CD14-positive monocyte (primary cell): ENCODE measurements at places on chromosomes 4 and X.

DNA sequence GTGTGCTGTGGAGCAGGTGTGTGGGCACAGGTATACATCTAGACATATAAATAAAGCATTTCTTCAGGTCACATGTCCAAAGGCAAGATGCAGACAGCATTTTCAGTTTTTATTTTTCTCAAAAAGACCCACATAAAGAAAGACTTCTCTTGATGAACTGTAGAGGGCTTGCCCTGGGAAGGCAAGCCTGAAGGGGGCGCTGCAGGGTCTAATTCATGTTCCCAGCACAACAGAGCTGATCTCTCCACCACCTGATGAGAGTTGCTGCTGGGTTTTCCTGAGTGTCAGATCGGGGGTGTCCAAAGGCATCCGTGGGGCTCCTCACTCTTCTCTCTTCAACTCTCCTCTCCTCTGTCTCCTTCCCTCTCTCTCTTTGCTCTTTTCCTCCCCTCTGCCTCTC is 26.6 kb downstream of the ADRA2C start:
- no peak for DNase-seq

DNA sequence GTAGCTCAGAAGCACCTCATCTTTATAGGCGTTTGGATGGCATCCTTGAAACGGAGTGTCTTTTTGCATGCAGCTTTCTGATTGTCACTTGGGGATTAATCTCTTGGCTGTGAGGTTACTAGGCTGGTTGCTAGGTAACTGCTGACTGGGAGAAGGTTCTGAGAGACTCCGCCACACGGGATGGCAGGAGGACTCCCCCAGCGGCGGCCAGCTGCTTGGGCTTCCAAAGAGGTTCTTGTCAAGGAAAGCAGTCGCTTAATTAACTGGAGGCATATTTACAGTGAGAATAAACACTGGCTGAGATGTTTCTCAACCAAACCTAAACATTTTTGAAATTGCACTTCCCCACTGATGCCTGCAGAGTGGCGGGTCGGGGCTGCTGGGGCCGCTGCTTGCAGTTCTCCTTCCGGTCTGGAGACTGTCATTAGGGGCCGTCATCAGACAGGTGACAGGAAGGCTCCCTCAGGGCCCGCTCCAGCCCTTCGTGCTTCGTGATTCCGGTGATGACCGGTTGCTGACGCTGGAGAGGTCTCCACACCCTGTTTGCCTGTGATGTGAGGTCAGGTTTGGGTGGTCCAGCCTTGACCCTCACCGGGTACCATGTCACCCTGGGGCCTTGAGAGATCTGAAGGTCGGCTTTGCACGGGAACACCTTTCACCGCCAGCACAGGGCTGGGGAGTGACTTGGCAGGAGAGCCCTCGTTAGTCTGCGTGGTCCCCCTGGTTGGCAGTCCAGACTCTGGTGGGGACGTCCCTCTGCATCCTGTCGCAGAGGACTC is 9.1 kb downstream of the NSG1 start:
- no peak for DNase-seq

- DNase-seq, result no peak
These were observed 81.7 kb downstream of the MAD2L1 start for GRCh38 chr4:119984996-119985395.

GRCh38 chrX:153879741-153880439 is 6.1 kb downstream of the L1CAM start:
- DNase-seq, result no peak

DNA sequence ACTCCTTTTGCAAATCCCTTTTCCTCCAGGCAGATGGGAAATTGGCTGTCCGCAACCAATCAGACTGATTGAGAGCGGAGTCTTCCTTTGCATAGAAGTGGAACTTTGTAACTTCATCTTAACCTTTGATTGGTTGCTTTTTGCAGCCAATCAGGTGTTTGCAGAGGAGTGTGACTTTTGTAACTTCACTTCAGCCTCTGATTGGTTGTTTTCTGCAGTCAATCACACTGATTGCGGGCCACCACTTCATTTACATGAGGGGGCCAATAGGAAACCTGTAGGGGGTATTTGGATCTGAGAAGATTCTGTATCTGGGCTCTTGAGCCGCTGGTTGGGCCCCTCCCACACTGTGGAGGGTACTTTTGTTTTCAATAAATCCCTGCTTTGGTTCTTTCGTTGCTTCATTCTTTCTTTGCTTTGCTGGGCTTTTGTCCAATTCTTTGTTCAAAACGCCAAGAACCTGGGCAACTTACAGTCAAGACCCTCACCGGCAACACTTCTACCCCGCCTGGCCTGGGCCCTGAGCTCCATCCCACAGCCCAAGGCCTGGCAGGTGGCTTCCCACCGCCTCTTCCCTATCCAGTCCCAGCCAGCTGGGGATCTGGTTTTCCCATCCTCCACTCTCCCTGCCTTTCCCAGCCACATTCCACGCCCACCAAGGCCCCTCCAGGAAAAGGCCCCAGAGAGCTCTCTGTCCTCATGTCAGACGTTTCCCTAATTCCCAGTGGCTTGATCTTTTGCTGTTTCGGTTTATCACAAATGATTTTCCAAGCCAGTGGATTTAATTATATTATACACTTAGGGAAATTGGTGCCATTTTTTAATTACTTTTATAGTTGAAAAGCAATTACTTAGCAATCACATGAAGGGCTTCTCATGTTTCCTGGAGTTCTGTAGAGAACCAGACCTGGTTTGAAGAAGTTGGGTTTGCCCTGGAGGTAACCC is 110.2 kb upstream of the STX18 start:
- DNase-seq, result no peak

- no peak for DNase-seq
These were observed 248.5 kb downstream of the ENOX2 start for GRCh38 chrX:130654409-130654950.

- DNase-seq, result no peak
These were observed 108.8 kb downstream of the CPZ start for GRCh38 chr4:8701126-8702019.

GRCh38 chr4:54231768-54232688 is 2.9 kb downstream of the PDGFRA start:
- DNase-seq, result no peak

DNA sequence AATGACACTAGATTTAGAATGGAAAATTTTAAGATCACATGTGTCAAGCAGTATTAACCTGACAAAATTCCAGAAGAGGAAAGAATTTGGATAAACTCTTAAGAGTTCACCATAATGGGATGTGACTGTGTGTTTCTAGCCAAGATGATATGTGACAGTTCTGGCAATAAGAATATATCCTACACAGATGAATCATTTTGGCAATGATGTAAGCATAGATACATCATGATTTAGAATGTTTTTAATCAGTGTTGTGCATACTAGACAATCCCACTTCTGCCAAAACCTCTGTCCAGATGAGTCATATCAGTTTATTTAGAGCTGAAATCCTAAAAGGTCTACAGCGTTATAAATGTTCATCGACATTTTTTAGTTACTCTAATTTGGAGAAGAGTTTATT is 48.8 kb downstream of the PTCHD1 start:
- no peak for DNase-seq

DNA sequence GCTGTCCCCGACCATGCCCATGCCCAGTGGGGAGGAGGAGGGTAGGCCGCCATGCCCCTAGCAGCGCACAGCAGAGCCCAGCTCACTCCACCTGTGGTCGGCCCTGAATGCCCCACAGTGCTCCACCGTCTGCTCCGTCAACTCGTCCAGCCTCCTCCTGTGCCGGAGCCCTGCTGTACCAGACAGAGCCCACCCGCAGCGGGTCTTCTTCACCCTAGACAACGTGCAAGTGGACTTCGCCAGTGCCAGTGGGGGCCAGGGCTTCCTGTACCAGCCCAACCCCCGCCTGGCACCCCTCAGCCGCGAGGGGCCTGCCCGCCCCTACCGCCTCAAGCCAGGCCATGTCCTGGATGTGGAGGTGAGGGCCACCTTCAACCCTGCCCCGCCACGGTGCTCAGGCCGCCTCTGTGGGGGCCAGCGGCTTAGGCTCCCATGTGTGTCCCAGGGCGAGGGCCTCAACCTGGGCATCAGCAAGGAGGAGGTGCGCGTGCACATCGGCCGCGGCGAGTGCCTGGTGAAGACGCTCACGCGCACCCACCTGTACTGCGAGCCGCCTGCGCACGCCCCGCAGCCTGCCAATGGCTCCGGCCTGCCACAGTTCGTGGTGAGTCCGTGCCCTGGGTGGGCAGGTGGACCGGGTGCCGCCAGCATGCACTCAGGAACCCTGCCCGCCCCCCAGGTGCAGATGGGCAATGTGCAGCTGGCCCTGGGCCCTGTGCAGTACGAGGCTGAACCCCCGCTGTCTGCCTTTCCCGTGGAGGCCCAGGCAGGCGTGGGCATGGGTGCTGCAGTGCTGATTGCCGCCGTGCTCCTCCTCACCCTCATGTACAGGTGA is 6.9 kb upstream of the SRPK3 start:
- DNase-seq, result no peak

- no peak for DNase-seq
These were observed 211.1 kb upstream of the NUDT6 start for GRCh38 chr4:123133397-123134050.

GRCh38 chr4:60201052-60201673 is 999.0 kb upstream of the ADGRL3 start:
- DNase-seq, result peak; percentile 2

DNA sequence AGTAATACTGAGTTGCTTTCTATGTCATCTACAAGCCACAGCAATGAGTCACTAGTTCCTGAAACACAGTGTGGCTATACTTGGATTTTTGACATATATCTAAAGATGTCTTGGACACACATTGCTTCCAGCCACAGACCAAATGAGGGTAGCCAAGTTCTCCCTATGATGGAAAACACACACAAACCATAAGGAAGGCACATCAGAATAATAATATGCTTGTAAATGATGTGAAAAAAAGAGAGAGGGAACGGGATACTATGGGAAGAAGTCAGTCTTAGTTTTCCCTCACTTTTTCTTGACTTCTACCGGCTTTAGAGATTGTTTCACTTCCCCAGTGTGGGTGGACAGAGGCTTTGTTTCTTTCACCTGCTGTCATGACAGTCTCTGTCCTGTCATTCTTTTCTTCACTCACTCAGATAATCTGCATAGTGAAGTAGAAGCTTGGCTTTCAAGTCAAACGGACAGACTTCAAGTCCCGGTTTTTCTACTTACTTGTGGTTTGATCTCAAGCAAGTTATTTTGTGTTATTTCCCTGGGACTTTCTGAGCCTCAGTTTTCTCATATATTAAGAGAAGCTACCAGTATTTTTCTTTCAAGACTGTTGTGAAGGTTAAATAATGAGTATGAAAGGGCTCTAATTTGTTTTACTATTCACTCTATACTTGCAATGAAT is 34.7 kb downstream of the P2RY10 start:
- DNase-seq, result peak; percentile 5

- no peak for DNase-seq
These were observed 1.6 kb upstream of the NAT8L start for GRCh38 chr4:2057382-2058065.

DNA sequence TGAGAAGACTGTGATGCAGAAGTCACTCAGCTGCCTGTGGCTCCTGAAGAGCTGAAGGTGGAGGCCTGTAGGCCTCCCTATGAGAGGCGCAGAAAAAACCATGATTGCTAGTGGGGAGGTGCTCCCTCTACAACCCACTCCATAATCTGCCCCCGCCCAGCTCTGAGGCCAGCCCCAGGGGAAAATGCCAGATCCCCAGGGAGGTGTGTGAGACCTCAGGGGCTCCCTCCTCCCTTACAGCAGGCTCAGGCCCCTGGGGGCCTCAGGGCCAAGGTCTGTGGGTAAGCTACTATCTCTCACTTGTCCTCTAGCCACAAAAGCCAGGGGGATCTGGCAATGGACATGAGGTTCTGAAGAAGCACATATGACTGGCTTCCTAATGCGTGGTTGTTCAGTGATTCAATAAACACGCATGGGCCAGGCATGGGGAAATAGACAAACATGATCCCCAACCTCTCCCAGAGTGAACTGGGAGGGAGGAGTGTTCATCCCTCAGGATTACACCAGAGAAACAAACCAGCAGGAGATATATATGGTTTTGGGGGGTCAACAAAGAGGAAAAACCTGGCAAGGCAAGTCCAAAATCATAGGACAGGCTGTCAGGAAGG is 51.0 kb upstream of the MTM1 start:
- DNase-seq, result no peak

GRCh38 chr4:98604723-98605122 is 53.7 kb downstream of the TSPAN5 start:
- no peak for DNase-seq

DNA sequence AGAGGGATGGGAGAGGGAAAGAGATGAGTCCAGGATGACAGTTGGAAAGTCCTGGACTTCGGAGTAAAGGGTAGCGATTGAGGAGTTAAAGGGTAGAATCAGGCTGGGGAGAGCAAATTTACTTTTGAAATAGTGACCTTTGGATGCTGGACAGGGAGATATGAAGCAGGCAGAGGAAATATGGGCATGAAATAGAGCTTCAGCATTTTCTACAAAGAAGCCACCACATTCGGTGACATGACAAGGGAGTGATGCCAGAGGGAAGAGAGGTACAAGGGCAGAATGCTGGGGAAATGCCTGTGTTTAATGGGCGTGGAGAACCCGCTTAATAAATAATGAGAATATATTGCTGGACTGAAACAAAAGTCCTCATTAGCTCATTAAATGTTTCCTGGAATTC is 92.7 kb downstream of the TBL1X start:
- no peak for DNase-seq

DNA sequence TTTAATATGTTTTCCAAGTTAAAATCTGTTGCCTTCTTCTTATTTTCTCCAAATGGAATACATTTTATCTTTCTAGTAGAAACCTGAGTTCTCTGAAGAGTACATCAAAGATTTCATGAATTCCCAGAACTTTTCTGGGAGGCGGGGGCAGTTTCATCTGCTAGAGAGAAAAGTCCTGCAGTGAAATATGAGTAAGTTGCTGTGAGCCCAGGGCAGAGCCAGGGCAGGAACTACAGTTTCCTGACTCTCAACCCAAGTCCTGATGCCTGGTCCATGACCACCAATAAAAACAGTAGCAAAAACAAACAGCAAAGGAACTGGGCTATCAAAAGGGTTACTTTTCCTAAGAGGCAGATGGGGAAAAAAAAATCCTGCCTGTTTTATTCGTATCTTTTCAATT is 239.4 kb upstream of the CTSO start:
- DNase-seq, result no peak
